ENCODE measurements at places on chromosomes 5 and 9.

- DNase-seq = no peak
Measured at GRCh38 chr5:75496026-75496425, 15.4 kb downstream of the CERT1 start.

DNA sequence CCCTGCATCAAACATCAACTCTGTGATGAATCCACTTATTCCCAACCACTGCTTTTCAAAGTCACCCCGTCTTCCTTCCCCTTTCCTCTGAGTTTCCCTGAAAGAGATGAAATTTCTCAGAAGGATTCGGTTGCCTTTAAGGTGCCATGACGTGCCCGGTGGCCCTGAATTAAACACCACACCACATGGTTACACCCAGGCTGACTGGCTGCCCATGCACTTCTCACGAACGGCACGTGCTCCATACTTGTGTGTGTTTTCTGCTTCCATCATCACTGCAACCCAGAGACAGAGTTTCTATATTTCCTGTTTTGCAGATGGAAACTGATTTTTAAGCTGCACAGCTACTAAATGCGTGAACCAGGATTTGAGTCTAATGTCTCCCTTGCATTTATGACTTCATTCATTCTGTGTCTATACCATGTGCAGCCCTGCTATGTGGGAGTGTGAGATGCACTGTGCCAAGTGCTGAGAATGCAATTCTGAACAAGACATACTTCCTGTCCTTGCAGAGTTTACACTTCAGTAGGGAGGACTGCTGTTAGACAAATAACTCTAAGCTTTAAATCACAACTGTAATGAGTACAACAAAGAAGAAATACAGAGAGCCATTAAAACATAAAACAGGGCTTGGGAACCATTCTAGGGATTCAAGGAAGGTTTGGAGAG is 162.9 kb downstream of the NXNL2 start:
- DNase-seq = no peak

GRCh38 chr9:126607731-126608130 is 6.0 kb upstream of the LMX1B start:
- no peak for DNase-seq

DNA sequence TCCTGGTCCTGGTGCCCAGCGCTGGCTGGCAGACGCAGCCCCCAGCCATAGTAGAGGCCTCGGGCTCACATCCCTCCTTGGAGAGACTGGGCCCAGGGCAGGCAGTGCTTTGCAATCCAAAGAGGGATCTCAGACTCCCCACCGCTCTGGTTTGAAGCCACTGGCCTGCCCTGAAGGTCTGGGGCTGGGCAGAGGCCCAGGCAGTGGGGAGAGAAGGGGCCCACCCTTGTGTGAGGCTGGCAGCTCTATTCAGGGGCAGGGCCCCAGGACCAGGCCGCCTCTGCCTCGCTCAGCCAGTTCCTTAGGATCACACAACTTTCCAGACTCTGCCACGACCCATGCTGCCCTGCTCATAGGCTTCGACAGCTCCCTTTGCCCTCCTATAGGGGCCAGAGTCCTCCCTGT is 10.7 kb upstream of the SEC16A start:
- DNase-seq = no peak

GRCh38 chr5:16615741-16616535 is 859 bp downstream of the RETREG1 start:
- DNase-seq = no peak

- DNase-seq = peak; percentile 6
Measured at GRCh38 chr9:117448066-117448465, 33.2 kb upstream of the ASTN2 start.

GRCh38 chr5:170599756-170600155 is 95.9 kb downstream of the KCNIP1 start:
- DNase-seq = no peak

GRCh38 chr9:27094640-27095298 is 14.3 kb upstream of the TEK start:
- no peak for DNase-seq

GRCh38 chr5:11640158-11640873 is 263.9 kb downstream of the CTNND2 start:
- DNase-seq = no peak

- DNase-seq = no peak
Measured at GRCh38 chr9:137247135-137247915, 3.8 kb upstream of the STPG3 start.

GRCh38 chr9:12776513-12777055 is 1.8 kb downstream of the LURAP1L start:
- DNase-seq = peak; percentile 54

DNA sequence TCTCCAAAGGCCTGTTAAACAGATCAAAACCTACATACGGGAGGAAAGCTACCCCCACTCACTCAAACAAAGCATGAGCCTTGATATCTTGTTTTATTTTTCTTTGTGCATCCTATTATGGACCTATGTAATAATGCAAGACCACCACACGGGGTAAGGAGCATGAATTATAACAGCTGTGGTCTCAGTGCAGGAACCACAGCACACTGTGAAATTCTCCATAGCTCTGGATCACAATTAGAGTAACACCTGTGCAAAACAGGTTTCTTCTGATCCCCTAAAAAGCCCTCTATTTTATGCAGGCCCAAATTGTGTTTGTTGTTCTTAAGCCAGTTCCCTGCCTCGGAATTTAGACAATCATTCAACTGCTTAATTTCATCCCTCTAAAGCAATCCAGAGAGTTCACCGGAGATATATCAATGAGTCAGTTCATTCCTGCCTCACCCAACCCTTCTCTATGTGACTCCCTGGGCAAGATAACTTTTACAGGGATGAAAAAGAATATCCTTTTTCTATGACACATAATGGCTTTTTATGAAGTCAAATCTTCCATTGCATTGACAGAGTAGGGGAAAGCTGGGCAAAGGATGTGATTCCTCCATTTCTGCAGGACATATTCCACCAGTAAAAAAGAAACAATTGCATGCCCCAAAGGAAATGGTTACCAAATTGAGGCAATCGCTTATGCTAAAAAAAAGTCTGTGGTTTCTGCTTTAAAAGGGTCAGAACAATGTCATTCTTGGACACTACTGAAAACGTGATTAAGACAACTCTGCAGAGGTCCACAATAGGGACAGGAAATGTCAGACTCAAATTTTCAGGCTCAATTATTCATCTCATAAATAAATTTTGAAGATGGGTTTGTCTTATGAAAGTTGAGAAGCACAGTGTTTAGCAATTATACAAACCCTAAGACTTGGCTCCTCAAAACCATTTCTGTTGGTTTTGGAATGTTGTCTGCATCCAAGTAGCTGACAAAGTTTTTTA is 41.6 kb upstream of the FST start:
- no peak for DNase-seq

DNA sequence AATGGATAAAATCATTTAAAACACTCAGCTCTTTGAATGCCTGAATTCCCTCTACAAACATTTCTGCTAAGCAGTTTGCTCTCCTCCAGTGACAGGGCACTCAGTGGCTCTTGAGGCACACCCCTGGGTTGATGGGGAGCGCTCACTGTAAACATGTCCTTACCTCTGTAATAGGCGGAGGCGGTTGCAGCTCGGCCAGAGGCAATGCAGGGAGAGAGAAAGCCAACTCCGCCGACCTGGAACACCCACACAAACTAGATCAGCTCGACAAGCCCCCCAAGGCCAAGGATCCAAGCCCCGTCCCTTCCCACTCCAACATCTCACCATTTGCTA is 329 bp downstream of the CDC23 start:
- DNase-seq = peak; percentile 18

Measured in frontal cortex (tissue), 4 donors.